ENCODE measurements at places on chromosomes 4 and X. TPM values are rescaled to one million over a fixed set of nuclear protein-coding genes. Genes with fewer than 3 reads are reported as not detected.

DOK7 gene
- 0.27 TPM for total RNA-seq

DUSP21 gene
- not detected for total RNA-seq

HSFX1 gene
- total RNA-seq, result 0.35 TPM

TSPAN7 gene
- 0.24 TPM for total RNA-seq

LEF1 gene
- total RNA-seq, result 18.4 TPM

SLC4A4 gene
- total RNA-seq, result 0.44 TPM

SLC16A2 gene
- 0.08 TPM for total RNA-seq

EREG gene
- total RNA-seq, result not detected

GABRA4 gene
- 1.1 TPM for total RNA-seq

RPL10 gene
- 4,064 TPM for total RNA-seq

AWAT2 gene
- not detected for total RNA-seq

FGFBP1 gene
- not detected for total RNA-seq

RAB33A gene
- total RNA-seq, result 24.4 TPM

NOX1 gene
- total RNA-seq, result not detected

SPACA5 gene
- not detected for total RNA-seq

RNF212 gene
- not detected for total RNA-seq

All from GM12878 (cell line).